ENCODE measurements at places on chromosomes 16 and 17. TPM values are rescaled to one million over a fixed set of nuclear protein-coding genes. Genes with fewer than 3 reads are reported as not detected.

The CD79B gene
- 5.2 TPM for polyA plus RNA-seq

GRCh38 chr16:87487361-87487924, 5.4 kb downstream of the ZCCHC14 start:
- peak; percentile 83 for DNase-seq

- DNase-seq, result no peak
Observed at GRCh38 chr16:79169239-79169638, 431.3 kb downstream of the MAF start.

The CMTR2 gene
- polyA plus RNA-seq, result 8.0 TPM

GRCh38 chr17:81242421-81243332, 3.6 kb downstream of the NDUFAF8 start:
- no peak for DNase-seq

GRCh38 chr16:85650844-85651628, 37.7 kb downstream of the GINS2 start:
- DNase-seq, result peak; percentile 67

The PRSS36 gene
- polyA plus RNA-seq, result 1.7 TPM

The KRTAP2-3 gene
- polyA plus RNA-seq, result not detected

DNA sequence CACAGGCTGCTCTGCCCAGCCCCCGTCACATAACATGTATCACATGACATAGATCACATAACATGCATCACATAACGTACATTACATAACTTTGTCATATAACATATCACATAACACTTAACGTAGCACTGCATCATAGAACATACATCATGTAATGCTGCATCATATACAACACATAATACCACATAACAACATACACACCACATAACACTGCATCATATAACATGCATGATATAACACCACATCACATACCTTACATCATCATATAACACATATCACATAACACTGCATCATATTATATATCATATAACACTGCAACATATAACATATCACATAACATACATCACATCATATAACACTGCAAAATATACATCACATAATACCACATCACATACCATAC, 83.8 kb downstream of the AXIN2 start:
- no peak for DNase-seq

- DNase-seq, result no peak
Observed at GRCh38 chr17:71667661-71668060, 453.2 kb upstream of the SOX9 start.

DNA sequence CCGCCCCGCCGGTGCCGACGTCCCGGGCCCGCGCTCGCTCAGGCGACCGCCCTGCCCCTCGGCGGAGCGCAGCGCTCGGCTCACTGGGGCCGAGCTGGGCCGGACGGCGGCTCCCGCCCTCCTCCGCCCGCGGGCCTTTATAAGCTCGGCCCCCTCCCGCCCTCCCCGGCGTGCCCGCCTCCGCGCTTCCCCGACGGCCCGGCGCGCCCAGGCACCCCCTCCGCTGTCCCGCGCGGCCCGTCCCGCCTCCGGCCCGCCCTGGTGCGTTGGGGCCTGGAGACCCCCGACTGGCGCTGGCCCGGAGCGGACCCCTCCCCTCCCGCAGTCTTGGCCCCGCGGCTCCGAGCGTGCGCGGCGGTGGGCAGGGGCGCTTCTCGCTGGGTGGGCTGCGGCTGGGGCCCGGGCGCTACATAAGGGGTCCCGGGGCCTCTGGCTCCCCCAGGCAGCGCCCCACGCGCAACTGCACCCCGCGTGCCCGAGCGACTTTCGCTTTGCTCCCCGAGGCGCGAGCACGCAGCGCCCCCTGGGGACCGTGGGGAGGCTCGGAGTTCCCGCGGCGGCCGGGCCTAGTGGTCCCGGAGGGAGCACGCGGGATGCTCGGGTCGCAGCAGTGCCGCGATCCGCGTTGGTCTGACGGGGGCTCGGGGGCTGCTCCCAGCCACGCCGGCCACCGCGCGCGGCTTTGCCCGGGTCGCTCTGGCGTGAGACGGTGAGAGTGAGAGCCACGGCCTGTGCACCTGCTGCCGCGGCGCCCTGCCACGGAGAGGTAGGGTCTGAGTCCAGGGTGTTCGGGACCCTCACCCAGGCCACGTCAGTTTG, at the start of gene PIEZO1:
Gene PIEZO1 (minus strand): TSS at position 115 of the 819 bp plus-strand sequence. CDS start 256 bp downstream, outside the sequence.
- DNase-seq, result peak; percentile 92

The HAGHL gene
- 18.0 TPM for polyA plus RNA-seq
